Spinal cord (tissue), 10 donors: ENCODE measurements at places on chromosomes 11 and 22. TPM values are rescaled to one million over a fixed set of nuclear protein-coding genes. Genes with fewer than 3 reads are reported as not detected.

USH1C gene
- total RNA-seq = 3.1 TPM

SMTNL1 gene
- not detected for total RNA-seq

DNA sequence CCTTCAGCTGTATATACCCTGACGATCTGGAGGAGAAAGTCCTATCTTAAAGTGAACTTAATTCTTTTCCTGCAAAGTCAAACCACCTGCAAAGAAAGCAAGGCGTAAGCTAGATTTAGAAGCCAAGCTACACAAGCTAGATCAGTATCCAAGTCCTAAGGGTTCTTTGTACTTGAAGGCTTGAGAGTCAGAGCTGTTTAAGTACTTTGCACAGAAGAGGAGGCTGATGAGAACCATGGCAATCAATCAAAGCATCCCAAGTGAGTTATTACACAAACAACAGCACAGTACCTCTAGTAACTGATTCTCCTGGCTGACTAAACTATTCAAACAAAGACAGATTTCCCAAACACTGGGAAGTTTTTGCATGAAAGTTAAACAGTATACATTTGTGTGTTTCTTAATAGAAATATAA lies 1.9 kb downstream of the CDON start:
- H3K27ac ChIP-seq = no peak overlapping the region
- no peak for DNase-seq
- peak overlapping the region; percentile 4 for H3K4me3 ChIP-seq
- peaks cover 27% of the 10 kb centered on the region for H3K27me3 ChIP-seq
- H3K36me3 ChIP-seq = no peaks in the 10 kb centered on the region
- peaks cover 6% of the 10 kb centered on the region for H3K4me1 ChIP-seq

DNA sequence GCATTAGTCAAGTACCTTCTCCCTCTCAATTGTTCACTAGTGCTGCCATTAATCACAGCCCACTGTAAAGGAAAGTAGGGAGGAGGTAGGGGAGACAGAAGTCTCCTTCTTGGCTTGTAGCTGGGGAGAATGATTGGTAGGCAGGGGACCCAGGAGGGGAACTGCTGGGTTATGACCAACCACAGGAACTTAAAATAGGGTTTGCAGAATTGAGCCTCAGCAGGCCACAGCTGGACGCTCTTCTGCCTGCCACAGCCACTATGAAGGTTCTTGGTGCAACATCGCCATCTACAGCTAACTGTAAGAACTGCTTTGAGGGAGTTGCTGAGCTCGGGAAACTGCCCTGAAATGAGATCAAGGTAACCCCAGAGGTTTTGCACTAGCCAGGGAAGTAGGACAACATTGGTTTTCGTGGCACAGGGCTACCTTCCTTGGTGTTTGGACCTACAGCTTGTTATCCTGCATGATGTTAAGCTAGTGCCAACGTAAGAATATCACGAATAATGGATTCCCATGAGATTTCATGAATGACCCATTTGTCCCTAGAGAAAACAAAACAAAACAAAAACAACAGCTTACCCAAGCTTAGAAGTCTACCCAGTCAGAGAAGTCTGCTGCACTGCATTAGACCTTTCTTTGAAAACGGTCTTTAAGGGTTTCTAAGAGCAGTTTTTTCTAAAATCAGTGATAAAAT lies 787.1 kb upstream of the API5 start:
- DNase-seq = peak; percentile 61
- no peak overlapping the region for H3K27ac ChIP-seq
- H3K27me3 ChIP-seq = no peaks in the 10 kb centered on the region
- H3K4me3 ChIP-seq = no peak overlapping the region

DNA sequence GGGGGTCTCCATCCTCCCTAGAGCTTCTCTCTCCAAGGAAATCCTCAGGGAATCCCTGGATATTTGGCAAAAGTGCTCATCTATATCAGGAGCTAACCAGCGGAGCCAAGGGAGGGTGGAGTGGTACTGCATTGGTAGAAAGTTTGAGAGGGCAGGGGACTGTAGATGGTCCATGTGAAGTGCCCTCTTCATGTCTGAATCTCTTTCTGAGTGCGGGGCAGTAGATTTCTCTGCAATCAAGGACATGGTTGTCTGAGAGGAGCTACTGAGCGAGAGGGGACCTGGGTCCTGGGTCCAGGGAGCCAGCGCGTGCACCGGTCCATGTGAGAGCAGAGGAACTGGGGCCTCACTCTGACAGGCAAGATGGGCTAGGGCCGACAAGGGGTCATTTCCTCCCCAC lies 701 bp downstream of the DIXDC1 start:
- H3K27me3 ChIP-seq = no peaks in the 10 kb centered on the region
- no peaks in the 10 kb centered on the region for H3K36me3 ChIP-seq
- DNase-seq = peak; percentile 71
- H3K27ac ChIP-seq = peak overlapping the region; percentile 94
- H3K4me3 ChIP-seq = peak overlapping the region; percentile 79

- no peak overlapping the region for H3K4me3 ChIP-seq
- no peaks in the 10 kb centered on the region for H3K27me3 ChIP-seq
- peaks cover 11% of the 10 kb centered on the region for H3K4me1 ChIP-seq
- no peak overlapping the region for H3K27ac ChIP-seq
Observed at GRCh38 chr11:78156127-78156844, 16.9 kb upstream of the ALG8 start.

DNA sequence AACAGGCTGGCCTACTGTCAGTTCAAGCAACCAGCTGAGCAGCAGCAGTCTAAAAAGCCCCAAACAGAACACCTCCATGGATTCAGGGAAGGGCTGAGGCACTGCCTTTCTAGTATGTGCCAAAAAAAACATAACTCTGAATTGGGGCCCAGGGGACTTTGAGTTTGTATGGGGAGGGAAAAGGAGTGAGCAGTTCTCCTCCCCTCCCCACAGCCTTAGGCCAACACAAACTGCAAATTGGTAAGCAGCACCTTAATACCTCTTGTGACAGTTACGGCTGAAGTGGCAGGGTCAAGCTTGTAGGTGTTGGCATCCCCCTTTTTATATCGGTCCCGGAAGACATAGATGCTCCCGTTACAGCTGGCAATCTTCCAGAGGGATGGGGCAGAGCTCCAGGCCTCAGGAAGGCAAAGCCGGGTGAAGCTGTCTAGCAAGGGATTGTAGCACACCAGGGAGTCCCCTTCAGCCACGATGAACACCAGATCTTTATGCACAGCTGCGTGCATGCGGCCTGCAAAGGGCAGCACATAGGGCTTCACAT lies 6.0 kb downstream of the KBTBD4 start:
- no peaks in the 10 kb centered on the region for H3K27me3 ChIP-seq
- no peak for DNase-seq
- no peak overlapping the region for H3K27ac ChIP-seq
- peaks cover 52% of the 10 kb centered on the region for H3K36me3 ChIP-seq
- peaks cover 17% of the 10 kb centered on the region for H3K4me1 ChIP-seq

DNA sequence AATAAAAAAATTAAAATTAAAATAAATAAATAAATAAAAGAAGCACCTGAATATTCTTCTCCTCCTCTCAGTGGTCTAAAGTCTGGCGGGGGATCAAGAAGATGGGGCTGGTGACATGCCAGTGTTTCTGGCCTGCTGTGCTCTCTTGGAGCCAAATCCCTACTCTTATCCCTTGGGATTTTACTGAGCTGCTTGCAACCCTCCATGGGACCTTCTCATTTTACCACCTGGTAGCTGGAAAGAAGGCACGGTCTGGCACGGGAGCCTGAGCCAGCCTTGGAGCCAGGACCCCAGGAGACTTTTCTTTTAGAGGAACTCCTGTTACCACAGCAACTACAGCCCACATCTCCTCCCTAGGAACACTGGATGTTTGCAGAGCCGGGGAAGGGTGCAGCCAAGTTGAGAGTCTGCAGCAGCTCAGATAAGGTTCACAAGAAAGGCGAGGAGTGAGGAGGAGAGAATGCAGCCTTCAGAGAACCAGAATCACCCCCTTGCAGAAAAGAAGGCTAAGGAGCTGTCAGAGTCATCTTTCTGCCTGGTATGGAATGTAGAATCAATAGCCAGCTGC lies 21.4 kb downstream of the CD6 start:
- no peak overlapping the region for H3K4me3 ChIP-seq
- H3K27me3 ChIP-seq = no peaks in the 10 kb centered on the region
- DNase-seq = peak; percentile 86

DNA sequence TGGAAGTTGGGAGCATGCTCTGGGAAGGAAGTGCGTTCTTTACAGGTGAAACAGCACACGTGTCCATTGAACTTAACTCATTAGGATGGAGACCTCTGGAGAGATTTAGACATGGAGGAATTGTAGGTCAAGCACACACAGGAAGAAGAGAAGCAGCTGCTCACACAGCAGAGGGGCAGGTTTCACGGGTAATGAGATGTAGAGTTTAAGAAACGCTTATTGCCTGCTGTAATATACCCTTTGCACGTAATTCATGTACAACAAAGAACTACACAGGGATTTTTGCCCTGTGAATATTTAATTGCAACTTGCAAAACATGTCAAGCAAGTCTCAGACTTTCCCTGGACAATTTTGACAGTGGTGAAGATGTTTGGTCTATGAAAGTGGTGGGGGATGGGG lies 508.0 kb downstream of the OPCML start:
- no peak for DNase-seq
- H3K4me1 ChIP-seq = peaks cover 6% of the 10 kb centered on the region
- no peak overlapping the region for H3K27ac ChIP-seq
- H3K36me3 ChIP-seq = no peaks in the 10 kb centered on the region

TSSK2 gene
- total RNA-seq = not detected
